Stomach (tissue), 19 donors: ENCODE measurements at places on chromosomes 5 and 9. TPM values are rescaled to one million over a fixed set of nuclear protein-coding genes. Genes with fewer than 3 reads are reported as not detected.

Gene DAB2IP
- 17.5 TPM for polyA plus RNA-seq

Gene GRIA1
- not detected for polyA plus RNA-seq

Gene C5orf58
- polyA plus RNA-seq, result not detected

Gene TIMD4
- polyA plus RNA-seq, result not detected

Gene FCN2
- not detected for polyA plus RNA-seq

Gene TESK1
- 25.7 TPM for polyA plus RNA-seq
